T-cell (primary cell): ENCODE measurements at places on chromosomes 6 and 20. TPM values are rescaled to one million over a fixed set of nuclear protein-coding genes. Genes with fewer than 3 reads are reported as not detected.

DNA sequence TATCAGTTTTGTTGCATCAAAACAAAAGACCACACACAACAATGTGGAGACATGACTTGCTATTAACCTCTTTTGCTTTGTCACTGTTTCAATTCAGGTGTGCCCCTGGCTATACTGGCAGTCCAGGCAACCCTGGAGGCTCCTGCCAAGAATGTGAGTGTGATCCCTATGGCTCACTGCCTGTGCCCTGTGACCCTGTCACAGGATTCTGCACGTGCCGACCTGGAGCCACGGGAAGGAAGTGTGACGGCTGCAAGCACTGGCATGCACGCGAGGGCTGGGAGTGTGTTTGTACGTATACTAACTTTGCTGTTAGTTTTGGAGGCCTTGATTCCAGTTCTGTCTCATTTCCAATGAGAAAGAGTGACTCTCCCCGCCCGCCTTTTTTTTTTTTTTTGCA lies 356.9 kb downstream of the ARHGAP18 start:
- no peak for DNase-seq

GRCh38 chr6:34658605-34659265 lies 37.8 kb downstream of the ILRUN start:
- DNase-seq = no peak

DNA sequence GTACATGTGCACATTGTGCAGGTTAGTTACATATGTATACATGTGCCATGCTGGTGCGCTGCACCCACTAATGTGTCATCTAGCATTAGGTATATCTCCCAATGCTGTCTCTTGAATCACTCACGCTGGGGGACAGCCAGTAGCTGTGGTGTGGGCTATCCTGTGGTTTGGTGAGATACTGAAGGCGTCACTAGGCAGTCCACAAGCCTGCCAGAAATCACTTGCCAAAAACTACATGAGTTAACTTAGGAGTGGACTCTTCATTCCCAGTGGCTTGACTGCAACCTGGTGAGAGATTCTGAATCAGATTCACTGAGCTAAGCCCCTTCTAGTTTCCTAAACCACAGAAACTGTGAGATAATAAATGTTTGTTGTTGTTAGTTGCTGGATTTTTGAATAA lies 191.3 kb downstream of the TSHZ2 start:
- DNase-seq = no peak

Gene CLPSL1
- not detected for total RNA-seq

Gene HLA-G
- total RNA-seq = 0.23 TPM

Gene MLN
- total RNA-seq = not detected

Gene ANKRD66
- not detected for total RNA-seq
